ENCODE measurements at places on chromosomes 1 and 21.

DNA sequence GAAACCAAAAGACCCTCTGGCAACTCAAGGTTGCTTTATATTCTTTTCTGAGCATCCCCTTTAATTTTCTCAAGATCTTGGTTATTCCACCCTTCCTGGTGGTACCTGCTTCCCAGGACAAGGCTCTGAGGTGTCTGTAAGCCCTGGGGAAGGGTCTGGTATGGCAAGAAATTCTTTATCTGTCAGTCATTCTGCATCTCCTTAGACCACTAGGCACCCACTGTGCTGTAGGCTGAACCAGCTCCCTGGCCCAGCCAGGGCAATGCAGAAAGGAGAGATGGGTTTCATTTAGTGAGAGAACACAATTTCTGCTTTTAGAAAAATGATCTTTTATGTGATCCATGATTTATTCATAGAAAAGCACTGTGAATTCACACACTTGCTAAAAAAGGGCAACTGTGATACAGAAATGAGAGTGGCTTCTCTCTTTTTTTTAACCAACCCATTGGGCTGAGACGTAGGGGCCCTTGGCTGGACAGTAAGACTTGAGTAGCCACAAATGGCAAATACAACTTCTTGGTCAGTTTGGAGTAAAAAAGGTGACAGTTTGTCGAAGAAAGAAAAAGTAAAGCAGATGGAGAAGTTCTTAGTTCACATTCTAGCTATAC is 4.1 kb downstream of the UROD start:
- no peak overlapping the region for H3K27ac ChIP-seq
- DNase-seq: no peak
- peaks cover 10% of the 10 kb centered on the region for H3K4me1 ChIP-seq
- H3K36me3 ChIP-seq: peaks cover 2% of the 10 kb centered on the region

- H3K27ac ChIP-seq: no peak overlapping the region
- no peak overlapping the region for H3K4me3 ChIP-seq
- H3K36me3 ChIP-seq: no peaks in the 10 kb centered on the region
Measured at GRCh38 chr1:4175566-4176405, 275.7 kb upstream of the C1orf174 start.

DNA sequence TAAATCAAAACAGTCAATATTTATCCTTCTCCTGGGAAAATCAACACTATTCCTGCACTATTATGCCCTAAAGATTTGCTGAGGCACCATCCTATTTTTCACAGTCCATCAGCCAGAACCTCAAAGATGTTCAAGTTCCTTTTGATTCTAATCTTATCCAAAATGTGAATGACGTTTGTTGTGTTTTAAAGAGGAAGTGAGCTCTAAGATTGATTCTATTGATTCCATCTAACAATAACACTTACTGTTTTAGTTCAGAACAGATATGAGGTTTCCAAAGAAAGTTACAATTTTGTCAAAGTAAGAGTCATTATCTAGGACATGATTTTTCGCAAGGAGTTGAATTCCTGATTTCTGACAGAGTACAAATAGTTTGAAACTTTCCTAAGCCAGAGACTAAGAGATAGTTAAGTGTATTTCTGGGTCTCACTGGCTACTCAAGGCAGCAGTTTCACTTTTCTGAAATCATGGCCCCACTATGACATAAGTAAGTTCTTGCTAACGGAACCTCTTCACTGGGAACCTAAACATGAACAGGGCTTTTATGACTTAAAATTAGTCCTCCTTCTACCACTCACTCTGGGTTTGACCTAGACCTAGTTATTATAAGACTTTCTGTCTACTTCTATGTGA is 84.7 kb downstream of the LHX9 start:
- no peak overlapping the region for H3K4me3 ChIP-seq
- H3K4me1 ChIP-seq: no peaks in the 10 kb centered on the region
- no peaks in the 10 kb centered on the region for H3K27me3 ChIP-seq
- H3K27ac ChIP-seq: no peak overlapping the region
- H3K36me3 ChIP-seq: no peaks in the 10 kb centered on the region

- peaks cover 3% of the 10 kb centered on the region for H3K36me3 ChIP-seq
- H3K4me3 ChIP-seq: no peak overlapping the region
- no peak for DNase-seq
- H3K4me1 ChIP-seq: no peaks in the 10 kb centered on the region
Measured at GRCh38 chr1:15051882-15052528, 101.5 kb upstream of the TMEM51 start.

- H3K27me3 ChIP-seq: no peaks in the 10 kb centered on the region
- H3K4me3 ChIP-seq: no peak overlapping the region
- H3K4me1 ChIP-seq: no peaks in the 10 kb centered on the region
- no peak overlapping the region for H3K27ac ChIP-seq
Measured at GRCh38 chr1:24635195-24635843, 7.8 kb upstream of the SRRM1 start.

DNA sequence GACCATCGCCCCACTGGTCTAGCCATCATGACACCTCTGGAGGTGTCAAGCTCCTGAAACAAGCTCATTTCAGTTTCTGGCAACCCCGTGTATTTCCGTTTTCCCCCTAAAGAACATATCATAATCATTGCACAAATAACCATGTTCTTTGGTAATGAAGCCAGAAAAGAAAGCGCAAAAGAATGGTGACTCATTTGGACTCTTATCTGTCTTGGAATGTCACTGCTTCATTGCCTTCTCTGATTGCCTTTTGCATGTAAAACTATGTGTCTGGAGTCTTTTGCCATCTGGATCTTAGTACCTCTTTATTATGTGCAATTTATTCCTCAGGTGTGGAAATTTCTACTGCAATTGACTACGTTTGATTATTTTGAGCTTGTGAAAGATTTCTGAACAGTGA is 110.5 kb downstream of the COLGALT2 start:
- peaks cover 3% of the 10 kb centered on the region for H3K4me1 ChIP-seq
- H3K36me3 ChIP-seq: peaks cover 15% of the 10 kb centered on the region
- no peak for DNase-seq
- no peak overlapping the region for H3K4me3 ChIP-seq
- H3K27me3 ChIP-seq: no peaks in the 10 kb centered on the region

- H3K27ac ChIP-seq: no peak overlapping the region
- no peak for DNase-seq
- H3K4me1 ChIP-seq: no peaks in the 10 kb centered on the region
- no peaks in the 10 kb centered on the region for H3K36me3 ChIP-seq
Measured at GRCh38 chr21:45713613-45714012, 70.1 kb downstream of the PCBP3 start.

Measured in thoracic aorta (tissue), 2 donors.